ENCODE measurements at places on chromosomes 7 and 10.

- DNase-seq = no peak
These were observed 167.1 kb downstream of the VTI1A start for GRCh38 chr10:112614072-112614471.

DNA sequence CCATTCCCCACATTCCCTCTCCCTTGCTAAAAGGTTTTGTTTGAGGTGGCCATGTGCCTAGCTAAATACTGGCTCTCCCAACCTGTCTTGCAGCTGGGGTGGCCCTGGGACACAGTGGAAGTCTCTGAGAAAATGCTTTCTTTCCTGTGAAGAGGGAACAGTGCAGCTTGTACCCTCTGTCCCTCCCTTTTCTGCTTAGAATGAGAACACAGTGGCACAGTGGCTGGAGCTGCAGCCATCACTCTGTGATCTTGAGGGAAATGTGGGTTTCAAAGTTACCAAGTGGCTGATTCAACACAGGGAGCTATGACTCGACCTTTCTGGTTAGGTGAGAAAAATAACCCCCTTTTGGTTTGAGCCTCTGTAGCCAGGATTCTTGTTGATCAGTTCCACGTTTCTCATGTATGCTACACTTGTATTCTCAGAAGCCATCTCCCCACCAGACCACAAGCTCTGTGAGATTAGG is 62.7 kb upstream of the CARD11 start:
- no peak for DNase-seq

DNA sequence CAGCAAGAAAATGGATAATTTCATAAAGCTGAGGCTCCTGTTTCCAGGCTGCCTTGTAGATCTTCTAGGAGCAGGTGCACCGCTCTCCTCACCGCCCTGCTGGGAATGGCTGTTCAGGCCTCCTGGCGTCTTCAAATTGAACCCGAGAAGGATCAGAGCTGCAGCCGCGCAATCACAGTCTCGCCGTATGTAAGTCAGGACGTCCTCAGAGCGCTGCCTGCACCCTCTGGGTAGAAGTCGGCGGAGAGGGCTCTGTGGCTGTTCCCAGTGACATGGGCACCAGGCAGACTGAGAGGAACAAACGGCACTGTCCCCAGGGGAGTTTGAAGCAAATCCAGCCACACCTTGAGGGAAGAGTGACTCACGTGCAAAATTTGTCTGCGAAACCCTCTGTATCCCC is 476.9 kb downstream of the TCERG1L start:
- no peak for DNase-seq

DNA sequence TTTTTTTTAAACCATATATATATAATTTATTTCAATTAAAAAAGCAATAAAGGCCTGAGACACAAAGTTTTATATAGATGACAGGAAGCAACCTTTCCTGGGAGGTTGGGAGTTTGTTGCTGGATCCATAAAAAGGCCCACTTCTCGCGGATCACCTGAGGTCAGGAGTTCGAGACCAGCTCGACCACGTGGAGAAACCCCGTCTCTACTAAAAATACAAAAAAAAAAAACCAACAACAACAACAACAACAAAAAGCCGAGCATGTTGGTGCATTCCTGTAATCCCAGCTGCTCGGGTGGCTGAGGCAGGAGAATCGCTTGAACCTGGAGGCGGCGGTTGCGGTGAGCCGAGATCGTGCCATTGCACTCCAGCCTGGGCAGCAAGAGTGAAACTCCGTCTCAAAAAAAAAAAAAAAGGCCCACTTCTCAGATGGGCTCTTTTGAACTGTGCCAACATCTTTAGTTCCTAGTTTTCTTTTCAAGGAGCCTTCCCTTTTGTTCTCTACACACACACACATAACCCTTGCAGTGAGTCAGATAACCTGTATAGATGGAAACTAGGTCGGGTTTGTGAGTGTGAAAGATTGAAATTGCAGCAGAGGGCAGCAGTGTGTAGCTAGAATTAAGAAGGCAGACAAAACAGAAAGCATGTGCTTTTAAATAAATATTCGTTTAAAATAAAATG is 1.2 kb upstream of the SMNDC1 start:
- DNase-seq = peak; percentile 76

GRCh38 chr10:74058658-74059057 is 60.7 kb downstream of the VCL start:
- DNase-seq = no peak

Measured in HFF-Myc (cell line).